ENCODE measurements at places on chromosomes 2 and 18.
A peak's percentile ranks its signal among the peaks of the same experiment; 100 is the strongest.

- no peak for DNase-seq
These were observed 1347.4 kb upstream of the PIK3C3 start for GRCh38 chr18:40607542-40608148.

DNA sequence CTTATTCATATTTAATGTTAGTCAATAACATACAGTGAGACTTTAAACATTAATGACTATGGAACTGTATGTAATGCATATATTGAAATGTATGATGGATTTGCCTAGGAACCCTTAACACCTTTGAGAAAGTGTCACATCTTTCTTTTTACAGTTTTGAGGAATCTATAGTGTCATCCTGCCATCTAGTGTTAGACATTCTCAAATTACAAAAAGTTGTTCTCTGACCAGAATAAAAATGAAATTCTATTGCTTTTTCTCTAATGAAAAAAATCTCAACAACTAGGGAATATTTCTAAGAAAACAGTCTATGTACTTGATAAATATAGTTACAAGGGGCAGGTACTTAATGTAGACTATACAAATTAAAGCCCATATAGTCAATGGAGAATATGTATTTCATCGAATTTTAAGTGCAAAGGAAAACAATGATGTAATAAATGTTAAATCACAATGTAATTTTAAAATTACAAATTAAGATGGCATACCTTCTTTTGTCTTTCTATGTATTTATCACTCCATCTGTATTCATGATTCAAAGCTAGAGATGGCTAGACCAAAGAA lies 5.1 kb upstream of the CALCRL start:
- peak; percentile 20 for DNase-seq

GRCh38 chr18:34647251-34647650 lies 62.8 kb upstream of the DTNA start:
- DNase-seq = no peak

- DNase-seq = no peak
These were observed 35.2 kb upstream of the CD207 start for GRCh38 chr2:70870790-70871189.

DNA sequence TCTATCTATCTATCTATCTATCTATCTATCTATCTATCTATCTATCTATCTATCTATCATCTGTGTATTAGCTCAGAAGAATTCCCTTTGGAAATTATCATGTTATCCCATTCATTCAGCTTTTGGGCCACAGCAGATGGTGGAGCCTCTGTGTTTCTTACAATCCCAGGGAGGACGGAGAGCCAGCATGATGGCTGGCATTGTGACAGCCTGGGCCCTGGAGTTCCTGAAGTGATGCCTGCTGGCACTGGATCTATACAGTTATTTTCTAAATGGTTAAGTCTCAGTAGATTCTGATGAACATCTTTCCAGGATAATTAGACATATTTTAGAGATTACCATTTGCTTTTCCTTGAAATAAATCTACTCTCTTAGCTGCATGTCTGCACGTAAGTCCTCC lies 385.4 kb upstream of the NXPH2 start:
- no peak for DNase-seq

DNA sequence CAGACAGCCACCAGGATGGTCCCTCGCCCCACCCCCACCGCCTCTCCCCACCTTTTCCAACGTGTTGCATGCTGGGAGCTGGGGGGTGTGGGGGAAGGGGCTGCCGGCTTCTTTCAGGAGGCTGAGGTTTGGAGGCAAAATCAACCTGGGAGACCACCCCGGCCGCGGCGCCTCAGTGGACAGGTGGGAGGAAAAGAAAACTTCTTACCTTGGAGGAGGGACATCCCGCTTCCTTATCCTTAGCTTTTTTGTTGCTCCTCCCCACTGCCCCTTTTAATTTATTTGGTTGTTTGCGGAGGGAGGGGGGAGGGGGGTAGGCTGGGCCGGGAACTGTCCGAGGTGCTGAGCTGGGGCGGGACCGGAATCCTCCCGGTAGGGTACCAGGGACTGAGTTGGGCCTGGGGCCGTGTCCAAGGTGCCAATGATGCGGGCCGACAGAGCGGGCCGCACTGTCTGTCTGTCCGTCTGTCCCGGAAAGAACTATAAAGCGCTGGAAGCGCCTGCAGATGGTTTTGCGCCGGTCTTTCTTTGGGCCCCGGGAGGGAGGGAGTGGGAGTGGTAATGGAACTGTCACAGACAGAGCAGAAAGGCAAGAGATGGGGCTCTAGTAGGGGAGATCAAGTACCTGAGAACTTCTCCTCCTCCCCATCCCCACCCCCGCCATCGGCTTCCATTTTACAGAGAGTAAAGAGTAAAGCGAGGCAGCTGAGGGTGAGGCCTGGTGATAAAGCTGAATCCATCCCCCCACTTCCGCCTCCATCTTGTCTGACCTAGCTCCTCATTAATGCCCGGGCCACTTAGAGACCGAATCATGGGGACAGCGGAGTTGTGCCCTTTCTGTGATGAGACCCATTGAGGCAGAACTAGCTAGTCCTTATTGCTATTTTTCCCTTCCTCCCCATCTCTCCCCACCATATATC lies 2.4 kb downstream of the CDK5R2 start:
- peak; percentile 48 for DNase-seq

DNA sequence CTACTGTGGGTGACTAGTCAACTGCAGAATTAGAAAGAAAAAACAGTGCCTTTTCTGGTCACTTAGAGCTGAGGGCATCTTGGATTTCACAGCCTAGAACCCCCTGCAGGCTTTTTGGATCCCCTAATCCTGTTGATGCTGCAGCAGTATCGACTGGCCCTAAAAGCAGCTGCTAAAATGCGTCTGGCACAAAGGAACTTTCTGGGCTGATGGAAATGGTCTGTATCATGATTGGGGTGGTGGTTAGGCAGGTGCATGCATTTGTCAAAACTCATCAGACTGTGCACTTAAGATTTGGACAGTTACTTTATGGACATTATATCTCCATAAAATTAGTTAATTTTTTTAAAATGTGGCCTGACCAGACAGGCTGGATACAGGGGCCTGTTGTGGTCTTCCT lies 149.8 kb downstream of the KLHL29 start:
- DNase-seq = no peak

DNA sequence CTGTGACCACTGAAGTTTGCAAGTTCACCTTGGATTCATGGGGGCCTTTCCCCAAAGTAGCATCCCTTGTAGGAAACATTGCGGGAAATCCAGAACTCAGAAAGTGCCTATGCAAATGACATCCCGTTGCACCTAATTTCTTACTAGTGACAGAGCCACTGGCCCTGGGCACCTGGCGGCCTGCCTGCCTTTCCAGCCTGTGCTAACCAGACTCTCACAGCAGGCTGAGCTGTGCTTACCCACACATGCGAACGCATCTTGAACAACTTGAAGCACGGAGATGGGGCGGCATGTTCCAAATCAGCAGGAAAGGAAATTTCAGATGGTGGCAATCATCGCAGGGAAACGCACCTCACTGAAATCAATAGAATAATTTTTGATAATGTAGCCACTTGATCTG lies 405.8 kb downstream of the TMEM182 start:
- DNase-seq = no peak

DNA sequence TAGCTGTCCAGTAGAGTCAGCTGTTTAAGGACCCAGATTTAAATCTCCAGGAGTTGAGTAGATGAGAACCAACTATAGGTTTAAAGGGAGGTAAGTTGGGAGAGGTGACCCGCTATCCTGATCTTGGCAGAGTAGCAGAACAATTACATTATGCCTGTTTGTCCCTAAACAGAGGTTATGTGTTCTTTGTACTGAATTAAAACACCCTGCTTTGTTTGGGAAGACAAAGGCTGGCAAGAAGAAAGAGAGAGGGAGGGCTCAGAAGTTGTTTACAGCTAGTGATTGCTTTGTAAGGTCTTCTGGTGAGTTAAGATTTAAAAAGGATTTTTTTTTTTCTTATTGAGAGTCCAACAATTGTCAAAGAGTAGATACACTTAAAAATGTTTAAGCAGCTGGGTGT lies 37.3 kb downstream of the USP14 start:
- DNase-seq = no peak

- DNase-seq = no peak
These were observed 75.1 kb downstream of the MYT1L start for GRCh38 chr2:2256011-2256410.

DNA sequence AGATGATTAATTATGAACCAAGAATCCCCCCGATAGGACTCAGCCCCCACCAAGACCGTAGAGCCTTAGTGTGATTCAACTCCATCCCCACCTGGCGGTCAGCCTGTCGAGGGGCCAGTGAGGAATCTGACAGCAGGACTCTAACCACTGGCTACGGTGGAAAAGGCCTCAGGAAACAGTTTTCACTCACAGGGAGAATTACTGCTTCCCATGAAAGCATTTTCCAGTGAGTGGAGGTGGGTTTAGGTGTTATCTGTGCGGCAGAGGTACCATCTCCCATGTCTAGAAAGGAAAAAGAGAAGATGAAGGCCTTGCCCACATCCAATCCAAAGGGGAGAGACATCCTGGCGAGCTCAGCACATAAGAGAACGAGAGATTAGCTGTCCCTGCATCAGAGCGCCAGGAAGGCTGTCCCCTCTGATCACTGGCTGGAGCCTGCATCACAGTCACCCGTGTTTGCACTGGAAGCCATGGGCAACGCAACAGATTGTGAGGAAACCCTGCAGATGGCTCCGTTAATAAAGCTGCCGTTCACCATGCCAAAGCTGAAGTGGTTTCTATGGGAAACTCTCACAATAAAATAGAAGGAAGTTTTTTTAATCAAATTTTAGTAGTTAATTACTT lies 22.3 kb downstream of the COX7A2L start:
- no peak for DNase-seq

- DNase-seq = no peak
These were observed 8.4 kb downstream of the POU3F3 start for GRCh38 chr2:104862058-104862941.

- DNase-seq = no peak
These were observed 49.2 kb downstream of the CELF4 start for GRCh38 chr18:37516361-37516853.

- no peak for DNase-seq
These were observed 6.0 kb downstream of the SRBD1 start for GRCh38 chr2:45605116-45605515.

DNA sequence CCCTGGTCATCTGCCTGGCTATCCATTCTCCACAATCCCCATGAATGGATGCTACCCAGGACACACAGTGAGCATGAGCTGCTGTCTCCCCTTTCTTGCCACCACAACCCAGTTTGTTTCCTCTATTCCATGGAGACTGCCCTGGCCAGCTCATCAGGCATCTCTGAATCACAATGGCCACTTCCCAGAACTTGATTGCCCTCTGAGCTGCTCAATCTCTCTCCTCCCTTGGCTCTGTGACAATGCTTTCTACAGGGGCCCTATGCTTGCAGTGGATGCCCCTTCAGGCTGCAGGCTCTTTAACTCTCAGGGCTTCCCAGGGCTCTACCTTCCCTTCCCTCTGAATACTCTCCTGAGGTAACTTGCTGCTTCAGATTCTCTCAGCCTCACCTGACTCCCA lies 14.4 kb upstream of the SLC4A5 start:
- DNase-seq = no peak

DNA sequence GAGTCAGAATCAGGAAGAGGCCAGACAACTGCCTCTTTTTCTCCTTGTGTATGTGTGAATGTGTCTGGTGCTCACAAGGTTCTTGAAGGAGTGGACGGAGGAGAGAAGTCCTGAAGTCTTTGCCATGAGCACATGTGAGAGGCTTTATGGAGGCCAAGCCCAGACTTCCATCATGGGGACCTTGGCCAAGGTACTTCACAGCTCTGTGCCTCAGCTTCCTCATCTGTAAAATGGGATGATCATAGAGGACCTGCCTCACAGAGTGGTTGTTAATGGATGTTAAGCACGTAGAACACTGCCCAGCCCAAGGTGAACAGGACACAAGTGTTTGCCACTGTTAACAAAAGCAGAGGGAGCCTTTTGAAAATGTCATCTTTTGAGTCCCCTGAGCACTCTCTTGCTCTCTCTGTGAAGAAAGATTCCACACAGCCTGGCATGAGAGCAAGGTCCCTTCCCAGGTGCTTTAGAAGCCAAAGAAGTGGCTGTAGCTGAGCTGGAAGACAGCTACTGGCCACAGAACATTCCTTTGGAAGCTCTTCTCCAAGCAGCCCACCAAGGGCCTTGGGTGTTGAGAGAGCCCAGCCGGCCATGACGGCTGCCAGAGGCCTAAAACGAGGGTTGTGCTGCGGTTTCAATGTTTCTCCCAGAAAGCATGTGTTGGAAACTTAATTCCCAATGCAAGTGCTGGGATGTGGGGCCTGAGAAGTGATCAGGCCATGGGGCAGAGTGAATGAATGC lies 41.8 kb upstream of the ASPRV1 start:
- DNase-seq = no peak

- no peak for DNase-seq
These were observed 159.9 kb downstream of the LOXHD1 start for GRCh38 chr18:46497129-46497528.

GRCh38 chr2:101159526-101159925 lies 8.3 kb upstream of the TBC1D8 start:
- no peak for DNase-seq

DNA sequence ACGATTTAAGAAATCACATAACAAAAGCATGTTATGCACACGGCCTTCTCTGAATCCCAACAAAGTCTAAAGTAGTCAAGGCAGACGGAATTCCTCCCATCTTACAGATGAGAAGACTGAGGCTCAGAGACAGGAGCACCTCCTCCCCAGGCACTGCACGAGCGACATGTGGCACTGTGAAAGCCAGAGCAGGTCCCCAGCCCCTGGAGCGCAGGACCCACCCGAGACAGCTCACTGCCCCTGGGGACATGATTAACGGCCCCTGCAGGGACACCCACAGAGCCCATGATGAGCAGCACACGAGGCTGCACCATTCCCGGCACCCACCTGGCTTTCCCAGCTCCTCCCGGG lies 53.6 kb downstream of the EIPR1 start:
- no peak for DNase-seq

DNA sequence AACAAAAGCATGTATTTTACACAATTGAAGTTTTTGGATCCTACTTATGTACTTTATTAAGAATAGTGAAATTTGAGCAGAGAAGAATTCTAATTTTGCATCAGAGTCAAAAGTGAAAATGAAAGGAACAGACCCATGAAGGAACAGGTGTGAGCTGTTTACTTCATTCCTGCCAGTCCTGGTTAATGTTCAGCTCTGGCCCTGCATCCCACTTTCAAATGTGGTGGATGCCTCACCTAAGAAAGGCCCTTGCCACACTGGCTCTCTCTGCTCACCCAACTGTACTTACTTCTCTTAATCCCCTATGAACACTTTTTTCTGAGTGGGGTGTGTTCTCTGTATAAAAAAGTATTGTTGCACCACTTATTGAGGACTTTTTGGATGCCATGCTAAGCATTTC lies 22.2 kb downstream of the FAM110C start:
- no peak for DNase-seq

GRCh38 chr2:108023776-108024175 lies 37.5 kb downstream of the SLC5A7 start:
- no peak for DNase-seq
